Uterine smooth muscle cell (primary cell): ENCODE measurements at places on chromosomes 6 and 20. TPM values are rescaled to one million over a fixed set of nuclear protein-coding genes. Genes with fewer than 3 reads are reported as not detected.

The ADA gene
- total RNA-seq: 4.4 and 11.1 TPM in 2 replicates

The ANGPT4 gene
- not detected in 2 replicates for total RNA-seq

The HAO1 gene
- total RNA-seq: not detected in 2 replicates

The RAB44 gene
- under 0.01 TPM in 1 of 2 replicates, not detected in the other for total RNA-seq

The TDP2 gene
- total RNA-seq: 27.6 and 27.7 TPM in 2 replicates

The OR2B3 gene
- total RNA-seq: not detected in 2 replicates

The OR2J1 gene
- not detected in 2 replicates for total RNA-seq

The ULBP3 gene
- 9.9 and 10.0 TPM in 2 replicates for total RNA-seq
